ENCODE measurements at places on chromosomes 11 and 22.

GRCh38 chr11:116553482-116553881, 219.3 kb downstream of the BUD13 start:
- DNase-seq, result no peak

DNA sequence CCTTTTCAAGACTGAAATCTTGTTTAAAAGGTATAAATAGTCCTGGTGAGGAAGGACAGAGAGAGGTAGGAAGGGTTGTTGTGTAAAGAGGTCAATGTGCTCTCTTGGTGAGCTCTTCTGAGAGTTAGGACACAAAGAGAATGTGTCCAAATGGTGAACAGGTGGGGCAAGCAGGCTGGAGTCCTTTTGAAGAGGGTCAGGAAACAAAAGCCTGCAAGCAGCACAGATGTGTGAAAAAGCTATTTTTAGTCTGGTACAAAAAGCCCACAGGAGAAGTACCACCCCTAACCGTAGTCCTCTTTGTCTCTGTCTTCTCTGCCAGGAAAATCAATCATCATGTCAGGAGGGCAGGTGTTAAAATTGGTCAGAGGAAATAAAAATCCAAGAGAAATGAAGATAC, 54.4 kb upstream of the SYN3 start:
- DNase-seq, result no peak

DNA sequence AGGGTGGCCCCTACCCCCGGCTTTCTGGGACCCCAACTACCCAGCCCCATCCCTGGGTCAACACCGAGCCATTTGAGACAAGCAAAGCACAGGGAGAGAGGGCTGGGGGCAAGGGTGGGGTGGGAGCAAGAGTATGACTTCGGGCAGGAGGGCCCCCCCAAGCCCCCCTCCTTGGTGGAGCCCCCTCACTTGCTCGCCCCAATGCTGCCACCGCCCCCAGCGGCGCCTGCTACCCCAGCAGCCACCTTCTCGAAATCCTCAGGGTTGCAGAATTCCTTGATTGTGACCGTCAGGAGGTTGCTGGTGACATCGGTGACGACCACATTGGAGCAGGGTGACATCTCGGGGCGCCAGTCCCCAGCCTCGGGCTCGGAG, 6.0 kb downstream of the CBX6 start:
- DNase-seq, result no peak

DNA sequence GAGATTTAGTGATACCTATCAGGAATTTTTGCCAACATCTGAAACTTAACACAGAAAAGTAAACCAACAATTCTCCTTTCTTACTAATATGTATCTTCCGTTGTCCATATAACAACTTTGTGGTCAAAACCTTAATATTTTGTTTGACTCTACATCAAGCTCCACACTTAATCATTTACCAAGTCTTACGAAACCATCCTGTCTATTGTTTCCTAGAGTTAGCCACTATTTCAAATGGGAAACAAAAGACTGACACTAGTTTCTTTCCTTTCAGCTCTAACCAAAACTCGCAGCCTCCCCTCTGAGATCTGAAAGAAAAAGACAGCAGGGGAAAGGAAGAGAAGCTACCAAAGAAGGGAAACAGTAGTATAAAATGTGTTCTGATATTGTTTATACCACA, 26.5 kb upstream of the PRDM10 start:
- DNase-seq, result no peak

DNA sequence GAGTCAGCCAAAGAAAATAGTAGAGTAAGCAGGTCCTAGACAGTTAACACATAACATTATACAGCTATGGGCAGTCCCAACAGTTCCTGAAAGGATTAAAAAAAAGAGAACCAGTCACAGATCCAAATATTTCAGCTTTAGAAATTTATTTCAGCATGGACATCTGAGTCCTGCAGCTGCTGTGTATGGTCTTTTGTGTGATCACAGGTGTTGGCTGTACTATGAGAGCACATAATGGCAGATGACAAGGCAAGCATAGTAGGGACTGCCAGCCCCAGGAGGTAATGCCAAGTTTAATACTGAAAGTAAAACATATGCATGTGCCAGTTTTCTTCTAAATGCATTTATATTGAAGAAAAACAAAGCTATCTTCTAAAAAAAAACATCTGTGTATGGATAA, 158.1 kb downstream of the GRIA4 start:
- DNase-seq, result no peak

DNA sequence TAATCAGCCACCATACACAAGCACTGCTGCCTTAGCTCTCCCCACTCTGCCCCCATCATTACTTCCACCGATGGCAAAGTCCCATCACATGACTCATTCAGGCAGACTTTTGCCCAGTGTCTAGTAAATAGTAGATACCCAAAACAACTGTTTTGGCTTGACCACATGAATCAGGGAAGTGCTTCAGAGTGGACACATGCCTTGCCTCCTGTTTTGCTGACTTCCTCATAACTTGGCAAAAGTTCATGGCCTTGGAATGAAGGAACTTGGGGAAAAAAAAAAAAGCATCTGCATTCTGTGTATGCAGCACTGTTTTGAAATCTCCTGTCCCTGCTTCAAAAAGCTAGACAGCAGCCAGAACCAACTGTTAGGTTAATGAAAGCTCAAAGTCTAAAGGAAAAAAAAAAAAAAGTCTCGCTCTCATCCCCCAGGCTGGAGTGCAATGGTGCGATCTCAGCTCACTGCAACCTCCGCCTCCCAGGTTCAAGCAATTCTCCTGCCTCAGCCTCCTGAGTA, 335.3 kb downstream of the FAM181B start:
- peak; percentile 32 for DNase-seq

- DNase-seq, result no peak
These were observed 1446.7 kb downstream of the FAM181B start for GRCh38 chr11:81286959-81287358.

DNA sequence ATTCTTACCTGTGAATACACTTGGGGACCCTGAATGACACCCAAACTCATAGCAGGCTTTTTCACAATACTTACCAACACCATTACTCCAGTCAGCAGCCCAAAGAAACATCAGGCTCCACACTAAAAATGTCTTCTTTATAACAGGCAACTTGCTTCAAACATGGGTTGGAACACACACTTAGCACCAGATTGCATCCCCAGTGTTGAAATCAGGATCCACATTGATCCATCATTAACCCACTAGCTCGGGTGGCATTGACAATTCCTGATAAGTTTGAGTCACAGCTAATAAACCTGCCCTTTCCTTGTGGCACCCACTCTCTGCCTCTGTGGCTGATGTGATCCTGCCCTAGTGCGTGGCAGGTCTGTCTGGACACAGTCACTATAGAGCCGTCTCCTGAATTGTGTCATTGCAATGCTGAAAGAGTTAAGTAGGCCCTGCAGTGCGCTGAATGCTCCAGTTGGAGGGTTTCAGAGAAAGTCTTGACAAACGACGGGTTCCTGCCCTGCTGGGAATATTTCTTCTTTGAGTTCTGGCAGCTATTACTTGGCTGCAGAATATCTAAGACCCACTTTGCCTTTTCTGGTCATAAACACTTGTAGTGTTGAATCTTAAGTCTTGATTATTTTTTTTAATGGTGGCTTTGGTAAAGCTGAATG, 19.6 kb upstream of the C11orf96 start:
- DNase-seq, result no peak

DNA sequence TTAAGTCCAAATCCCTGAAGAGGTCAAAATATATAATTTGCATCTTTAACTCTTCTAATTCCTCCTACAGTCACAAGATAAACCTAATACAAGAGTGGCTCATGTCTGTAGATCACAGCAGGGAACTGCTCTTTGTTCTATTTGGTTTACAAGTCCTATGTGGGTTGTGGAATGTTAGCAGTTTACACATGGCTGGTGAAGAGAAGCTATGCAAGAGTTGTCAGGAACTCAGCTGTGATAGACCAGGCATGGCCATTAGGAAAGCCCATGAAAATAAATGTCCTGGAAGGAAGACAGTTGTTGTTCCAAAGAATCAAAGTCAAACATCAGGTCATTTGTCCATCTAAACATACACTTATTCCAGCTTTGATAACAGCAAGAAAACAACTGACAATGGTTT, 312.4 kb upstream of the PITPNB start:
- no peak for DNase-seq

GRCh38 chr11:91972665-91973266, 251.9 kb upstream of the FAT3 start:
- no peak for DNase-seq

DNA sequence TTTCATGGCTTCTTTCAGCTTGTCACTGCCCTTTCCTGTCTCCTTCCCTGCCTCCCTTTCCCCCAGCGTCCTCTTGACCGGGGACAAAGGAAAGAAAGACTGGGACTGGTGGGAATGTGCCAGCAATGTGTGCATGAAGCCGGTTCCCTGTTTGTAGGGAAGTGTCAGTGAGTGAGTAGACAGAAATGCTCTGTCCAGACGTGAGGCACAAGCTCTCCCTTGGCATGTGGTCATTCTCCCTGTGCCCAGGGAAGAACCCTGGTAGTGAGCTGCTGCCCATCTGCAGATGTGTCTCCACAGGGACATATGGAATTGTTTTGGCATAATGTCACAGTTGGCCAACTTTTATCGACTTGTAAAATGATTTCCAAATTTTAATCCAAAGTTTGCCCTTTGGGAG, 86.4 kb upstream of the TBCEL start:
- DNase-seq, result no peak

DNA sequence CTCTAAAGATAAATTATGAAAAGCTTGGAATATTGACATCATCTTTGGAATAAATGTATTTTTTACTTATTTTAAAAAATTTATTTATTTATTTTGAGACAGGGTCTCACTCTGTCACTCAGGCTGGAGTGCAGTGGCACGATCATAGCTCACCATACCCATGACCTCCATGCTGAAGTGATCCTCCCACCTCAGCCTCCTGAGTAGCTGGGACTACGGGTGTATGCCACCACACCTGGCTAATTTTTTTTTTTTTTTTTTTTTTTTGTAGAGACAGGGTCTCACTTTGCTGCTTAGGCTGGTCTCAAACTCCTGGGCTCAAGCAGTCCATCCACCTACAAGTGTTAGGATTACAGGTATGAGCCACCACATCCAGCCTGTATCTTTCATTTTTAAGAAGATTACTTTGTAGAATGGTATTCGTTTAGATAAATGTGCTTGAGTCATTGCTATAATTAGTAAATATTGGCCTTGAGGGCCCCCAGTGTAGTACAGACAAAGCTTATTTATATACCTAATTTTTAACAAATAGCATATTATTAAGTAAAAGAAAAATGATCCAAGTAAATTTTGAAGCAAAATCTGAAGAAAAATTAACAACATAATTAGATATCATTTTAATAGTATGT, 8.5 kb downstream of the SWAP70 start:
- no peak for DNase-seq

- peak; percentile 65 for DNase-seq
These were observed 56.1 kb downstream of the AMBRA1 start for GRCh38 chr11:46537537-46538295.

GRCh38 chr11:64887757-64888405, 9.5 kb upstream of the EHD1 start:
- DNase-seq, result peak; percentile 68

GRCh38 chr11:77444261-77444660, 29.6 kb downstream of the PAK1 start:
- no peak for DNase-seq

- DNase-seq, result no peak
These were observed 54.1 kb downstream of the MAML2 start for GRCh38 chr11:96288915-96289314.

DNA sequence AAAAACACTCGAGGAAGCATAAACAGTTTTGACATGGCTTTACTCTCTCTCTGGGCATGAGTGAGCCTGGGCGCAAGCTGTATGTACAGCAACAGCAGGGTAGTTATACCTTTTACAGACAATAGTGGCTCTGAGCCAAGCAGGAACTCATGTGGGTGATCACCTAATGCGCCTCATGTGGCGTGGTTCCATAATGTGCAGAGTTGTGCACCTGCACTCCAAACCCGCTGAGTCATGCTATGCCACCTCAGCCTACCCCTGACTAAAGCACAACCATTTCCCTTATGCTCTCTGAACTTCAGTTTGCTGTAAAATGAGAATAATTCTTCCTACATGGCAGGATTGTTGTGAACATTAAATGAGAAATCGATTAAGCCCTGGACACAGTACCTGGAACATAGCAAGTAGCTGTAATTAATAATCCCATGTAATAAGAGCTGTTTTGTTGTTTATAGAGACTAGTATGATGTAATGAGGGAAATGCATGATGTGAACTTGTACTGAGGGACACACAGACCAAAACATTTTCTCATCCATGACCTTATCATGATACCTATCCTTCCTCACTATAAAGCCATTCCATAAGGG, 71.6 kb downstream of the CCDC34 start:
- DNase-seq, result no peak

DNA sequence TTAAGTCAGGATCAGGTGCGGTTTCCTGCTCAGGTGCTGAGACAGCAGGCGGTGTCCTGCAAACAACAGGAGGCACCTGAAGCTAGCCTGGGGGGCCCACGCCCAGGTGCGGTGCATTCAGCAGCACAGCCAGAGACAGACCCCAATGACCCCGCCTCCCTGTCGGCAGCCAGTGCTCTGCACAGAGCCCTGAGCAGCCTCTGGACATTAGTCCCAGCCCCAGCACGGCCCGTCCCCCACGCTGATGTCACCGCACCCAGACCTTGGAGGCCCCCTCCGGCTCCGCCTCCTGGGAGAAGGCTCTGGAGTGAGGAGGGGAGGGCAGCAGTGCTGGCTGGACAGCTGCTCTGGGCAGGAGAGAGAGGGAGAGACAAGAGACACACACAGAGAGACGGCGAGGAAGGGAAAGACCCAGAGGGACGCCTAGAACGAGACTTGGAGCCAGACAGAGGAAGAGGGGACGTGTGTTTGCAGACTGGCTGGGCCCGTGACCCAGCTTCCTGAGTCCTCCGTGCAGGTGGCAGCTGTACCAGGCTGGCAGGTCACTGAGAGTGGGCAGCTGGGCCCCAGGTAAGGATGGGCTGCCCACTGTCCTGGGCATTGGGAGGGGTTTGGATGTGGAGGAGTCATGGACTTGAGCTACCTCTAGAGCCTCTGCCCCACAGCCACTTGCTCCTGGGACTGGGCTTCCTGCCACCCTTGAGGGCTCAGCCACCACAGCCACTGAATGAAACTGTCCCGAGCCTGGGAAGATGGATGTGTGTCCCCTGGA, at the start of gene MYO7A:
Gene MYO7A, plus strand, starts transcription at position 327 of the 772 bp plus-strand sequence. CDS start 2,389 bp downstream, outside the sequence.
- DNase-seq, result peak; percentile 46

DNA sequence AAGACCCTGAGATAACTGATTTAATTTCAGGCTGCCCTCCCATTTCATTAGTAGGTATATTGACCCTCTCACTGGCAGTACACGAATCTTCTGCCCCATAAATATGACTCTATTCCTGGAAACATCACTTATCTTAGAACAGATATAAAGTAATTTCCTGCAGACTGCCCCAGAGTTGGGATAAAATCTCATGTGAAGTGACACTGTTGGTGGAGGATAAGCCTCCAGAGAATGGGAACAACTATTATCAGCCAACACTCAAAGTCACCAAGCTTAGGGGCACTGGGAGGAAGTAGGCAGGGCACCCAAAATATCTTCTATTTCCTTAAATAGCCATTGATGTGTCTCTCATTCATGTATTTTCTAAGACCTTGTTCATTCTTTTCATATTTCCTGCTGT, 8.2 kb downstream of the OR51B5 start:
- no peak for DNase-seq

Data from putamen (tissue), 1 donor.